ENCODE measurements at places on chromosomes 5 and 9.

GRCh38 chr9:100492952-100493351, 20.0 kb downstream of the TMEFF1 start:
- peak; percentile 65 for ATAC-seq

GRCh38 chr5:149175346-149176105, 34.2 kb downstream of the ABLIM3 start:
- ATAC-seq: no peak

GRCh38 chr9:96038271-96038670, 162.8 kb downstream of the ERCC6L2 start:
- ATAC-seq: no peak

DNA sequence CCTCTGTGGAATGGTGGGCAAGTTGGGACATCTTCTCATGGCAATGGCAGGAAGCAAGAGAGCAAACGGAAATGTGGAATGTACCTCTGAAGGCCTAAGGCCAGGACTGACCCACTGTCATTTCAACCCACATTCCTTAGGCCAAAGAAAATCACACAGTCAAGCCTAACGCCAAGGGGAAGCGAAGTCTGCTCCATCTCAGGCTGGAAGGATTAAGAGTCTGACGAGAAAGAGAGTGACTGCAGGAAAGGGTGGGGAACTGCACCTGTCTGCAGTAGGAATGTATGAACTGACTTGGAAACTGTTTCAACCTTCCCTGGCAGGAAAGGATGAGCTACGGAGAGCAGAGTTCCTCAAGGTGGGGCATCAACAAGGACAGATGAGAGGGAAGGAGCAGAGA, 90.2 kb upstream of the TAS2R1 start:
- ATAC-seq: no peak

DNA sequence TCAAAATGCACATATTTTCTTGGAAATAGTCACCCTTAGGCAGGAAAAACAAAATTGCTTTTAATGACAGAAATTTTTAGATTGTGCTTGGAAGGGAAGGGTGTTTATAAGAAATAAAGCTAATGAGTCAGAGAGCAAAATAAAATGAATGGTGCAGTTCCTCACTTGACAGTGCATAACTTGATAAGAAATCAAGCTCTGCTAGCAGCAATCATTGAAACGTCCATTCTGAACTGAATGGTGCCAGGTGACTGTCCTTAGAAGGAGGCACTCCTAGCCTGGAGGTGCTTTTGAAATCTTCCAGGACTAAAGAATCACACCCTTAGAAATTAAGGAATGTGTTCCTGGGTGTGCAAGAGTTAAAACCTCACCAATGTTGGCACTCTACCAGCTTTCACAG, 202.5 kb downstream of the EFNA5 start:
- no peak for ATAC-seq

DNA sequence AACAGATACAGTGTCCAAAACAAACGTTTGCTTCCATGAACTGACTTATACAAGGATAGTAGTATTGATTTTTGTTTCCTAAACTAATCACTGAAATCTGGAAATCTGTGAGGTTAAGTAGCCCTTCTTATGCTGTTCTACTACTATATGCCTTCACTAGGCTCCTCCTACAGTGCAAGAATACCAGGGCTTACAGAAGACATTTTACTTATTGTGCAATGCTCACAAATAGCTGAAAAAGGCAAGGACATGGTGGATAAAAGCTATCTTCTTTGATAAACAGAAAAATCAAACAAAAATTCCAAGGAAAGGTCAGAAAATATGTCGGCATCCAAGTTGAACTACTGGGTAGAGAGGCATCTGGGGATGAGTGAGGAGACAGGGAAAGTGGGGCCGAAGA, 61.9 kb downstream of the OXCT1 start:
- ATAC-seq: no peak
